ENCODE measurements at places on chromosomes 5 and 9.

- DNase-seq = no peak
Observed at GRCh38 chr9:83986765-83987401, 6.3 kb downstream of the RMI1 start.

- no peak for DNase-seq
Observed at GRCh38 chr5:82259172-82259800, 18.9 kb downstream of the RPS23 start.

DNA sequence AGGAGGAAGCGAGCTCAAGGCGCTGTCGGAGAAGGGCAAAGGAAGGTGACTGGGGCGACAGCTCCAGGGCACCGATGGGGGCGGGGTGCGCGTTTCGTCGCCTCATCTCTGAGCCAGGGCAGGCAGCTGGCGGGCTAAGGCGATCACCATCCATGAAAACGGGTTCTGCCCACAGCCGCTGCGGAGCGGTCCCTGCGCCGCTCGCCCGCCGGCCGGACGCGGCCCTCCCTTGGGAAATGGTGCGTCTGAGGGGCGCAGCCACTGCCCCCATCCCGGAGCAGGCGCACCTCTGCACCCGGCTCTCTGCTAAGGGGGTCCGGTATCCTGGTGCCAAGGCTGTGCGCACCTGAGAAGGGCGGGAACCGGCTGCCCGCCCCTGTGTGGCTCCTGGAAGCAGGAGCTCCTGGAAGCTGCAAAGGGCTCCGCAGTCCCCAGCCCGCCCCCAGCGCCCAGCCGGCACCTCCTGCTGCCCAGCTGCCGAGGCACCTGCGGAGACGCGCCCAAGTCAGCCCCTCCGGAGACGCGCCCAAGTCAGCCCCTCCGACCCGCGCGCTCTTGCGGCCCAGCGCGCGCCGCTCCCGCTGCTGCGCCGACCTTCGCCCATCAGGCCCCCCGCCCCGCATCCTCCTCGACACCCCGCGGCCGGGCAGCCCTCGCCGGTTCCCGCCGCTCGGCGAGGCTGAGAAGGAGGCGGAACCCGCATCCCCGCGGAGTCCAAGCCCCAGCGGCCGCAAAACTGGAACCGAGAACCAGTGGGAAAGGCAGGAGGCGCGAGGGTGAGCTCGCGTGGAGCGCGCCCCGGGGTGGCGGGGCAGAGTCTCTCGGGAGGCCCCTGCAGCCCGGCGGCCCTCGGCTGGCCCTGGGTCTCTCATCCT lies 757 bp downstream of the ANKRD34B start:
- peak; percentile 41 for DNase-seq

DNA sequence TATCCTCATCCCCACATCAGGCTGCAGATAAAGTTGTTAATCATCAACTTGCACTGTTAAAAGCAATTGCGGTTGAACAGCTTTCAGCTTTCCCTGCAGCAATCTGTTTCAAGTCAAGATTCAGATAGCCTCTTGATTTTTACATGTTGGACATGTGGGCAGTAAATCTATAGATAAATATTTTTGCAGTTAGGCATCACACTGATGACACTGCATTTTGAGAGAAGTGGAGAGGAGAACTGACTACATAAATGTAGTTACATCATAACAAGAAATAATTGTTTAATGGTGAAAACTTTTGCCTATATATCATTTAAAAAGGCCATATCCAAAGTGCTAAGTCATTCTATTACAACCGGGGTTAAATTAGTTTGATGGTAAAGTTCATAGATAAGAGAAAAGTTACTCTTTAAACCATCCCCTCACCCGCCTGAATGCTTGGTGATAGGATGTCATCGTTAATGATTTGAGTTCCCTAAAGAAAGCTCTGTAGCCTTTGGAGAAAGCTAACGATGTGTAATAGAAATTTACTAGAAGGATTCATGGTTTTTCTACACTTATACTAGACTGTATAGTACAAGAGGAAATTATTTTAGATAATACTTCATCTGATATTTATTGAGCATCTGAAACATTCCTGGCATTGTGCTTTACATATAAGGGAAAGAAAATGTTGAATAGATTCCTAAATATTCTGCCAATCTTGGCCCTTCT lies 30.8 kb upstream of the ALDH1A1 start:
- no peak for DNase-seq

- no peak for DNase-seq
Observed at GRCh38 chr9:78288214-78288892, 8.6 kb upstream of the PSAT1 start.

GRCh38 chr5:40378396-40379177 lies 301.1 kb upstream of the PTGER4 start:
- DNase-seq = no peak

DNA sequence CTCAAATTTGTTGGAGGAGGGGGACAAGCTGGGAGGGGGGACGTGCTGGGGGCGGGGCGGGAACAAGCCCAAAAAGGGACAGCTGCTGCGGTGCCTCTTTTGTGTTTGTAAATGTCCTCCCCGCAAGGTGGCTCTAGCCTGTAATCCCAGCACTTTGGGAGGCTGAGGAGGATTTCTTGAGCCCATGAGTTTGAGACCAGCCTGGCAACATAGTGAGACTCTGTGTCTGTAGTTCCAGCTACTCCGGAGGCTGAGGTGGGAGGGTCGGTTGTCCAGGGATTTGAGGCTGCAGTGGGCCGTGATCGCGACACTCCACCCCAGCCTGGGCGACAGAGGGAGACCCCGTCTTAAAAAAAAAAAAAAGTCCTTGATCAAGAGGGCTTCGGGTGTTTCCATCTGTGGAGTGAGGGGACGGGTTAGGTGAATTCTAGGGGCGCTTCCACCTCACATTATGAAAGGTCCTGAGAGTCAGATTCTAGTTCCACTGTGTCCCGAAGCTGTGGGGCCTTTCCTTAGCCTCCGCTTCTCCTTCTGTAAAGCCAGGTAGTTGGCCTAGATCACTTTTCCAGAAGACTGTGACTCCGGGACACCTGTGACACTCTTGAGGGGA lies 779 bp upstream of the CTNNA1 start:
- no peak for DNase-seq

- no peak for DNase-seq
Observed at GRCh38 chr9:122248448-122248865, 16.2 kb downstream of the RBM18 start.

GRCh38 chr5:169767938-169768337 lies 130.9 kb downstream of the DOCK2 start:
- DNase-seq = no peak

DNA sequence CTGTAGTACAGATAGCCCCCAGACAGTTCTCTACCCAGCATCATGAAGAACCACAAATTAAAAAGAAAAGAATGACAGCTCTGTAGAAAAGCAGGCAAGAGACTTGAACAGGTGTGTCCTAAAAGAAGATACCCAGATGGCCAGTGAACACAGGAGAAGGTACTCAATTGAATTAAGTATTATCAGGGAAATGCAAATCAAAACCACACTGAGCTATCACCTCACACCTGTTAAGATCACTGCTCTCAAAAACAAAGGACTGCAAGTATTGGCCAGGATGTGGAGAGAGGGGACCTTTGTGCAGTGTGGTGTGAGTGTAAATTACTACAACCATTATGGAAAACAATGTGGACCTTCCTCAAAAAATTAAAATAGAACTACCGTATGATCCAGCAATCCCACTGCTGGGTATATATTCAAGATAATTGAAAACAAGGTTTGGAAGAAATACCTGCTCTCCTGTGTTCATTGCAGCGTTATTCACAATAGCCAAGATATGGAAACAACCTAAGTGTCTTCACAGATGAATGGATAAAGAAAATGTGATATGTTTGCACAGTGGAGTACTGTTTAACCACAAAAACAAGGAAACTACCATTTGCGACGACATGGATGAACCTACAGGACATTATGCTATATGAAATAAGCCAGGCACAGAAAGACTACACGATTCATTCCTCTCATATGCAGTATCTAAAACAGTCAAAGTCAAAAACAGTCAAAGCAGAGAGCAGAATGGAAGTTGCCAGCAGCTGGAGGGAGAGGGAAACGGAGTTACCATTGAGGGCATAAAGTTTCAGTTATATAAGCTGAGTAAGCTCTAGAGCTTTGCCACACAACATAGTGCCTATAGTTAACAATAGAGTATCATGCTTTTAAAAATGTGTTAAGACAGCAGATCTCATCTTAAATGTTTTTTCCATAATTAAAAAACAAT lies 102.6 kb downstream of the WNK2 start:
- no peak for DNase-seq

- no peak for DNase-seq
Observed at GRCh38 chr9:93813221-93814076, 141.7 kb downstream of the BARX1 start.

- DNase-seq = no peak
Observed at GRCh38 chr9:134545215-134545542, 96.4 kb upstream of the COL5A1 start.

- no peak for DNase-seq
Observed at GRCh38 chr5:171705830-171706468, 79.7 kb upstream of the SMIM23 start.

DNA sequence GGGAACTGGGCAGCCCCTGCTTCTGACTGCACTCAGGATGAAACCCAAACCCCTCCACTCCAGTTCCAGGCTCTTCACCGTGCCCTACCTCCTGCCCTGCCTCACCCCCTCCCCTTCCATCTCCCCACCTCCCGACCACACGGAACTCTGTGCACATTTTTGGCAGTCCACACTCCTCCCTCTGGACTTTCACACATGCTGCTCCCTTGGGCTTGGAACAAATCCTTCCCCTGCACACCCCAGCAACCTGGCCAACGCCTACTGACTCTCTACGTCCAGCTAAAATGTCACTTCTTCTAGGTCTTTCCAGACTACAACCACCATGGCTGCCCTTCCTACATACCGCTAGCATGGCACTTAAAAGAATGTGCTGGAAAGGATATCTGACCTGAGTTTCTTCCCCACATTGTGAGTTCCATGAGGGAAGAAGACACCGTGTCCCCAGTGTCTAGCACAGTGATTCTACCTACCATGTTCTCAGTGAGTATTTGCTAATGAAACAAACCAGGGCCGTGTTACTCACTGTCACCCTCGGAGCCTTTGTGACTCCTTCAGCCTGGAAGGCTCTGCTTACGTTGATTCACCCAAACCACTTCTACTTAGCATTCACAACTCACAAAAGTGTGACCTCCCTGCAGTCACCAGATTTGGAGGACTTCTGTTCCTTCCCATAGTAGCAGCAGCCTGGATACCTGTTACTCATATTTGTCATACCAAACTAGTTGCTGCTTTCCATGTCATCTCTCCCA lies 18.7 kb downstream of the RETREG1 start:
- DNase-seq = no peak

DNA sequence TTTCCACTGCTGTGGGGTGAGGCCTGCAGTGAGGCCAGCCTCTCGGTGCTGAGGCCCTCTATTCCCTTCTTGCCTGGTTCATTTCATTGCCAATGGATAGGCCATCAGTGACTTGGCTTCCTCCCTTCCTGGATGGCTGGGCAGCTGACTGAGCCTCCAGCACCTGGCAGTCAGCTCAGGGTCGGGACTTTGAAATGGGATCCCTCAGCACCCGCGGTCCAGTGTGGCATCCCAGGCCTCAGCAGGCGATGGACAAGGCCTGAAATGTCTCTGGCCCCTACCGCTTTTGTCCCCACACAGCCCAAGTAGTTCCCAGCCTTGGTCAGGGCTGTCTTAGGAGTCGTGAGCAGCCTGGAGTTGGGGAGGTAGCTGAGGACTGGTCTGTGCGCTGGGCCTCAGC lies 17.2 kb downstream of the NDST1 start:
- DNase-seq = no peak

GRCh38 chr5:77152441-77152840 lies 58.0 kb upstream of the PDE8B start:
- DNase-seq = no peak

- DNase-seq = no peak
Observed at GRCh38 chr9:75965231-75965630, 74.8 kb downstream of the PCSK5 start.

- DNase-seq = no peak
Observed at GRCh38 chr9:22657713-22658112, 211.1 kb downstream of the DMRTA1 start.

DNA sequence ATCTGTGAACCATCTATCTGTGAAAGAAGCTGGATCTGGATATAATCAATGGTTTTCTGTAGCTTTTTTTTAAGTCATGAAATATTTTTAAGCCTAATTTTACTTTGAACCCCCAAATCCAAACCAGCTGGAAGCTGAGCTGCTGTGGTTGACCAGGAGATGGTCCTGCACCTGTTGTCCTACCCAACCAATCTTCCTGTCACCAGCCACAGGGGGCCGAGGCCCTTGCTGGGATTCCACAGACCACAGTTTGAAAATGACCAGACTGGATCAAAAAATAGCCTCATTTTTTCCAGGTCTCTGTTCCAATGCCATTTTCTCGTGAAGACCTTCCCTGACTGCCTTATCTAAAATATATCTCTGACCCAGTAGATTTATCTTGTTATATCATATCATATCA lies 200.6 kb downstream of the SGCD start:
- no peak for DNase-seq

DNA sequence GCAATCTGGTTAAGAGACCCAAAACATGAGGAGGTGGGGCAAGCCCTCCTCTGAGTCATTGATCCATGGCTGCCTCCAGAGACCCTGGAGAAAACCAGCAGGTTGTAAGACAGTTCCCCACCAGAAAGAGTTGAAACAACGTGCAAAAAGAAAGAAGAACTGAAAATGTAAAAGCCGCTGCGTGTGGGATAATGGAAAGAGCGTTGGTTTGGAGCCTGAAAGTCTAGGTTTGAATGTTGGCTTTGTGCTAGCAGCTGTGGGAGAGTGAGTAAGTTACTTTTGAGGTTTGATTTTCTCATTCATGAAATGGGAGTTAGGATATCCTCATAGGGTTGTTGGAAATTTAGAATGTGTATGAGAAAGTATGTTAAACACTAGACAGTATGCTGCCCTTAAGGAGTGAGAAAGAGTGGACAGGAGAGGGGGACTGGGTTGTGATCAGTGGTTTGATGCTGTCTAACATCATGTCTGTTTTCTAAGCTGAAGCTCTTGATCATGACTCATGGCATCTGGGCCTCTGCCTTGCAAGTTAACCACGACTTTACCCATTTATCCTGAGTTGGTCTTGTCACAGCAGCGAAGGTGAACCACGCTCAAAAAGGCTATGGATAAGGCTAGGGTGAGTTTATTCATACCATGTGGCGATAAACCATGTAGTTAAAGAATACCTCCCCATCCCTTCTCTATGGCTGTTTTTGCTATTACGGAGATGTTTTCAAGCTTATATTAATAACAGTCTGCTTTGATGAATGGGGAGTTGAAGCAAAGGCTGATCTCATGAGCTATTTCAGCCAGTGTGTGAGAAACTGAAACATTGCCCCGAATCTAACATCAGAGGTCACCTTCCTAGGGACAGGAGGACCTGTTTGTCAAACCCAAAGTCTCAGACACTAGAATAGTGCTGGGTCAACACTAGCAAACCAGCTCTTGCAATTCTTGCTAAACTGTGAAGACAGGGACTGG lies 41.3 kb downstream of the ZNF366 start:
- no peak for DNase-seq

- DNase-seq = no peak
Observed at GRCh38 chr5:72596956-72597355, 89.7 kb upstream of the ZNF366 start.
